ENCODE measurements at places on chromosomes 13 and 19. TPM values are rescaled to one million over a fixed set of nuclear protein-coding genes. Genes with fewer than 3 reads are reported as not detected.

DNA sequence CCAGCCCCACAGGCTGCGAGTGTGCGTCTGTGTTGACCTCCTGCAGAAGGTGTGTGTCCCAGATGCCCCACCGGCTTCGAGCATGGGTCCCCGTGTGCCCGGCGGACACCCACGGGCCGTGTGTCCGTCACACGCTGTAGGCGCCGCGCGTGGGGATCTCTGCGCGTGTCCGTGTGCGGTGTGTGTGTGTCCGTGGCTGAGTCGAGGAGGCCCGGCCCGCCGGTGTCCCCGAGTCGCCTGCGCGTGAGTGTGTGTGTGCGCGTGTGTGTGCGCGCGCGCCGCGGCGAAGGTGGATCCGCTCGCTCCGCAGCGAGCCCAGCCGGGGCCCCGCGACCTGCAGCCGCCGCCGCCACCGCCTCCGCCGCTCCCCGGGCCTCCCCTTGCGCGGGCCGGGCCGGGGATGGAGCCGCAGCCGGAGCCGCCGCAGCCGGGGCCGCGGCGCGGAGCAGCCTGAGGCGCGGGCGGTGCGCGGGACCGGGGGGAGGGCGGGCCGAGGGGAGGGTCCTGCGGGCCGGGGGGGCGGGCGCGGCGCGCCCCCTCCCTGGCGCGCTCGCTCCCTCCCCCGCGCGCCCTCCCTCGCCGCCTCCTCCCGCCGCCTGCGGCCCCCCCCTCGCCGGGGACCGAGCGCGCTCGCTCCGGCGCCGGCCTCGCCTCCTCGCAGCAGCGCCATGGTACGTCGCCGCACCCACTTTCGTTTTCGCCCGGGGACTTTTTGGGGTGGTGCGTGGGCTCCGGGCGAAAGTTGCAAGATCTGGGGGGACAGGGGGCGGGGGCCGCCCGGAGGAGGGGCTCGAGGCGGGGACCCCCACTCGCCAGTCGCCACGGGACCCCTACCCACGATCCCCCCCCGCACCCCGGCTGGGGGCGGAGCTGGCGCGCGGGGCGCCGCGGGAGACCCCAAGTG is 7.1 kb upstream of the NFIC start:
- DNase-seq, result peak; percentile 79

- no peak for DNase-seq
These were observed 2.8 kb downstream of the ZNF536 start for GRCh38 chr19:30374865-30375552.

GRCh38 chr13:51825681-51826254 is 19.2 kb downstream of the TMEM272 start:
- no peak for DNase-seq

Gene TMEM150B
- 50.2 TPM for total RNA-seq

DNA sequence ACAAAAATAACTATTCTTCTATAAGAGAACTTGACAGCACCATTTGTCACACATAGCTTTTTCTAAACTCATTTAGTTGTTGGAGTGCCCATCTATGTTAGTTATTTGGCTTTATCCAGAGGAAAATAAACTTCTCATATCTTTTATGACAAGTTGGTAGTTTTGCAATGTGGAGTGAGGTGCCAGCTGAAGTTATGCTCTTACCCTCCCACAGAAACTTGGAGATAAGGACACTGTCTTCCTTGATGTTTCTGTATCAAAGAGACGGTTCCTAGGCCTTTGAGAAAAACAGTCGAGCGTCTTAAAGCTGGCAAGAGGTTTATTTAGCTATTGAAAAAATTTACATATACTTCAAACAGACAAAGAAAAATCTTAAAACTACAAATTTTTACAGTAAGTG is 1079.7 kb downstream of the SLITRK1 start:
- DNase-seq, result no peak

DNA sequence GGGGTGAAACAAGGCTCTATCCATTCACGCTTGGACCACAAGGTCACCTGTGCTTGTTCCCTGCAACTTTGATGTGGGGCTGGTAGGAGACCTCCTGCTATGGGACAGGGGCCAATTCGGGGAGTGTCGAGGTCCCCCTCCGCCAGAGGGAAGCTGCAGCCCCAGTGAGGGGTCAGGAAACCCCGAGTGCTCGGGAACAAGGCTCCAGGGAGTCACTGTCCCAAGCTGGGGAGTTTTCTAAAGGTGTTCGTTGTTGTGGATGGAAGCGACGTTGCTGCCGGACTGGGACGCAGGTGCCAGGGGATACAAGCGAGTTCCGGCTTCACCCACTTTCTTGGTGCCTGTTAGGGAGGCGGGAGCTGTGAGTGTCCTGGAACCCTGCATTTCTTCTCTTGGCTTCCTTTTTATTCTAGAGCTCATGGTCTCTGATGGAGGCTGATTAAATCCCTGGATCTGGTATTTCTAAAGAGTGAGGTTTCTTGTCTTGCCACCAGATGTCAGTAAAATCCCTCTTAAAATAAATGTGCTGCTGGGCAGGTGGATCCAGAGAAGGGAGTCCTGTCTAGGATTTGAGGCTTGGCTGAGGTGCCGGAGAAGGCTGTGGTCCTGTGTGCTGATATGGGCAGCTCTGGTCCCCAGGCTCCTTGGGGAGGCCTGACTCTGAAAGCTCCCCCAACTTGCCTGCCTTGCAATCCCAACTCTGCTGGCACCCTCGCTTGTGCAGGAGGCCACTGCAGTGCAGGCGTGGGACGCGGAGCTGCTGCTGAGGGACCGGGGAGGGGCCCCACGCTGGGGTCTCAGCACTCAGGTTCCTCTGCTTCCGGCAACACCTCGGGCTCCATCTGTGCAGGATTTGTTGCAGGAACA is 153.9 kb downstream of the TEX29 start:
- DNase-seq, result no peak

DNA sequence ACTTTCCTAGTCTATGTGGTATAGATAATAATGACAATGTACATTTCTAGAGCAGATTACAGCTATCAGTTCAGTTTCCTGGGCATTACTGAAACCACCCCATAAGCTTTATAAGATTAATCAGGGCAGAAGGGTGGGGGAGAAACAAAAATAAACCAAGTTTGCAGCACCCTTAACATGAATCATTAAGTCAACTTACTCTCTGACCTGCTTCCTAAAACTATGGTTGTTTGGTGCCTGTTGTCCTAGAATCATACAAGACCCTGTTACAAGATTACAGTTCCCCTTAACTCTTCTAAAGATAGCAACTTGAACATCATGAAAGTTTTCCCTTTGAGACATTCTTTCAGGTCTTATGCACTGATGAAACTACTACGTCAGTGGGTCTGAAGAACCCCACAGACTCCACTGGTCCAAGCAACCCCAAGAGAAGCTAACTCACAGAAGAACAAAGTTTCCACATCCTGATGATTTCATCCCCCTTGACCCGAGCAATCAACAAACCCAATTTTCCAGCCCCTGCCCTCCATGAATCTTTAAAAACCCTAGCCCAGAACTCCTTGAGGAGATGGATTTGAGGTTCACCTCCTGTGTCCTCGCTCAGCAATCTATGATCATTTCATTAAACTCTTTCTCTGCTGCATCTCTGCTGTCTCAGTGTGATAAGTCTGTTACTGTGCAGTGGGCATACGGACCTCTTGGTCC is 336.5 kb downstream of the FOXO1 start:
- no peak for DNase-seq

DNA sequence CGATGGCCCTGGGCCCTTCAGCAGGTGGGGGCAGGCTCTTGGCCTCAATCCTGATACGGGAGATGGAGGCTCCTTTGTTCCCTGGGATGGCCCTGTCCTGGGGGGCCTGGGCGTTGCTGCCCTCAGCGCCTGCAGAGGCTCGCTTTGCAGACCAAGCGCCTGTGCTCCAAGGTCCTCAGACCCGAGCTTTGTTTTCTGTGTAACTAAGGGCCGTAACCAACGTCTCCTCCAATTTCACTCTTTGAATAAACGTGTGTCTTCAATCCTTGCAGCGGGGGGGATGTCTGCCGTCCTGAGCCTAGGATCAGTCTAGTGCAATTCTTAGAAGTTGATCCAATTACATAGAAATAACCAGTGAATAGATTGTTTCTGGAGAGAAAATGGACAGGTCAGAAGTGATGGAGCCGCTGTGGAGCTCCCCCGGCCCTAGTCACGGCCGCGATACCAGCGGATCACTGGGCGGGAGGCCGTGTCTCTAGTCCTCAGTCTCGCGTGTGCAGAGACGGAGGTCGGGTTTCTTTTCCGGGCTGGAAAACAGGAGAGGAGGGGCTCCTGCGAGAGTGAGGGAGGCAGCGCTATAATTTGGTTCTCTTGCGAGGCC is 5.3 kb downstream of the PTBP1 start:
- no peak for DNase-seq

- DNase-seq, result no peak
These were observed 104.9 kb upstream of the ABCC4 start for GRCh38 chr13:95406176-95406575.

Gene PEAK3
- total RNA-seq, result 0.15 TPM

Gene HRC
- total RNA-seq, result 1.2 TPM

All from left colon (tissue), 2 donors.